Right lung (tissue), 10 donors: ENCODE measurements at places on chromosomes 1 and 21.

DNA sequence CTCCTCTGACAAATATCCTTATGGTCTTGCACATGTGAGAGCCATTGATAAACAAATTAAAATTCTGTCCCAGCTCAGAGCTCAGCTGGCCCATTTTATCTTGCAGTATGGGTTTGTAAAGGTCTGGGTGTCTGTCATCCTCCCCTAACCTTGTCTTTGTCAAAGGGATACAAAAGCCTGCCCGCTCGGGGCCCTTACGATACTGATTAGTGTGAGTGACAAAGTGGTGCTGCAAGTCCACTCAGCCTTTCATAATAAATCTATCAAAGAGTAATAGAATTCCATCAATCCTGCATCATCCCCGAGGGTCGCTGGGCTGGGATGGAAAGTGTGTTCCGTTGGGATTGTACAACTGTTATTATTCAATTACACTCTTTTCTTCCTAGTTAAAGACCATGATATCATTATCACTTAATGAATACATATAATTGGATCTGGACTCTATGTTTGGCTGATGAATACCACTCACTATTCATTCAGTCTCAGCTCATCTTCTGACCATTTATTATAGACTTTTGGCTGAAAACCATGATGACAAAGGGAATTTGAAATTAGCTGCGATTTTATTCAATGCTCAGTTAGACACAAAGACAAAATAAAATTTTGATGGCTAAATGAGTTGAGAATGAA lies 122.5 kb upstream of the FOXD3 start:
- peak; percentile 76 for DNase-seq

GRCh38 chr21:25313829-25314228 lies 293.5 kb downstream of the MRPL39 start:
- no peak for DNase-seq

GRCh38 chr1:82162486-82163420 lies 362.0 kb downstream of the ADGRL2 start:
- DNase-seq, result peak; percentile 6

DNA sequence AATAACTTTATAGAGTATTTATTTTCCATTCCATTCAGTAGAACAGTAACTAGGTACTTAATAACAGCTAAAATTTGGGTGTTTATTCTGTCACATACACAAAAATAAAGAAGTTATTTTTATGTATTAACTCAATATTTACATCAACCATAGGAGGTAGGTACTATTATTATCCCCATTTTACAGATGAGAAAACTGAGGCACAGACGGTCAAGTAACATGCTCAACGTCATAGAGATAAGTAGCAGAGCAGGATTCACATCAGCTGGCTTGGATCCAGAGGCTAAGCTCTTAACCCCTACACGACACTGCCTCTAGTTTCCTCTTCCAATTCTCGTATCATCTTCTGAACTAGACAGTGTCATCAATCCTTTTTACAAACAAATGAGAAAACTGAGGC lies 9.3 kb downstream of the ZBTB21 start:
- DNase-seq, result no peak

DNA sequence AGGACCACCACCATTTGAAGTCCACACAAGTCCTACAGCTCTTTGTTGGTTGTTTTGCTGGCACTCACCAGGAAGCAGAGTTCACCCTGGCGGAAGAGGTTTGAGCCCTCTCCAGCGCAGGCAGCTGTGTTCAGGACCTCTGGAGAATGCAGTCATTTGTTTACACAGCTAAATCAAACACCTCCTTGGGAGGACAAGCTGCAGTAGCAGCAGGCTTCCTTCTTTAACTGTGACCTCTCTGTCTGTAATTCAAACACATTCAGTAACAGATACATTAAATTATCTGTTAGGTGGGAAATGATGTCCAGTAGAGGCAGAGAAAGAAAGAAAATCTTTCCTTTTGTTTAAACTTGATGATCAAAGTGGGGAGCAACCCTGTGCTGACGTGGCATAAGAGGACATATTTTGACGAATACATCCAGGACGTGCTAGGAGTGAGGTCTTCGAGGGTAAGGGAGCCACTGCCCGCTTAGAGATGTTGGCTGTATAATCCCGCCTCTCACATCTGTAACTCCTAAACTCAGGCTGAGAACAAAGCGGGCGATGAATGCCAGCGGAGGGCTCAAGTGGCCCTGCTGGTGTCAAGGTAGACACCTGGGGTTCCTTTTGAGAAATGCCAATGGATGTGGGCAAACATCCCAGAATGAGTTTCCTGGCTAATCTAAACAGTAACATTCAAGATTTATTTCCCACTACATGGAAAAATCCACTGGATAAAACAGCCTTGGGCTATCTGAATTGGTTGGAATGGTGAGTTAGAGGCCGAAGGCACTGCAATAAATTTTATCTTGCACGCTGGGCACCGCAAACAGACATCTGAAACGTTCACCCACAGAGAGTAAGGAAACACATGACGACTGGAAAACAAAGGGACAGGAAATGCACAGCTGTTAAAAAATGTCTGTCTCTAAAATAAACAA lies 51.7 kb downstream of the ABCA4 start:
- peak; percentile 64 for DNase-seq

DNA sequence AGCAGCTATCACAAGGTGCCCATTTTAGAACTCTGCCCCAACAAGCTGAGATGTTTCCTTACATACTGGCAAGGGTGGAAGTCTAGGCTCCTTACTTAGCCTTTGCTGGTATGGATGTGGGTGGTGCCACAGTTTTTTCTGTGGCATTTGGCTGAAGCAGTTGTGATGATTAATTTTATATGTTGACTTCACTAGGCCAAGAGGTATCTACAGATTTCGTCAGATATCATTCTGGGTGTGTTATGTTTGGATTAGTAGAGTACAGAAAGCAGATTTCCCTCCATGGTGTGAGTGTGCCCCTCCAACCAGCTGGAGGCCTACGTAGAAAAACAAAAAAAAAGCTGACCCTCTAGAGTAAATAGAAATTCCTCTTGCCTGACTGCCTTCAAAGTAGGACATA lies 317.0 kb downstream of the BARHL2 start:
- no peak for DNase-seq

DNA sequence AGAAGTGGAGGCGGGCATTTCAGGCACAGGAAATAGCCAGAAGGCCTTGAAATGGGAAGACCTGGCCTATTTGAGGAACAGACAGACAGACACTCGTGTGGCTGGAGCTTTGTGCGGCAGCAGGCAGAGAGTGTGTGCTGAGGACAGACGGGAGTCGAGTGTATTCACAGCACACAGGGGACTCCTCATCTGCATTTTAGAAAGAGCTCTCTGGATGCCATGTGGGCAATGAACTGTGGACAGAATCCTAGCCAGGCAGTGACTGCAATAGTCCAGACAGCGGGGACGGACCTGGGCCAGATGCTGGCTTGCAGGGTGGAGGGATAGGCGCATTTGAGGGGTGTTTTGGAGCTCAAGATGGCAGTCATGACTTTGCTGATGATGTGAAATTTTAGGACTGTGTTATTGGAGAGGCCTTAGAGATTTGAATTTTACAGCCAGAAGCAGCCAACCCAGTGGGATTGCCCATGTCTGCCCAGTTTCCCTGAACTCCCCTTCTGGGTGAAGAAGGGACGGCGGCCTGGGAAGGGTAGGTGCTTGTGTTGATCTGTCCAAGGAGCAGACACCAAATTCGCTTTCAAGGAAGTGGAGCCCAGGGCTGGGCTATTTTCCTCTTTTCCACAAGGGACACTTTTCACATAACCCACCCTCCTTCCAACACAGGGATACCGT lies 43.7 kb downstream of the CHAF1B start:
- no peak for DNase-seq

GRCh38 chr1:99146129-99146848 lies 118.0 kb upstream of the PLPPR4 start:
- DNase-seq, result no peak

GRCh38 chr1:60223158-60223557 lies 149.6 kb upstream of the C1orf87 start:
- no peak for DNase-seq

- DNase-seq, result peak; percentile 17
Observed at GRCh38 chr1:181073638-181074037, 14.9 kb upstream of the IER5 start.

DNA sequence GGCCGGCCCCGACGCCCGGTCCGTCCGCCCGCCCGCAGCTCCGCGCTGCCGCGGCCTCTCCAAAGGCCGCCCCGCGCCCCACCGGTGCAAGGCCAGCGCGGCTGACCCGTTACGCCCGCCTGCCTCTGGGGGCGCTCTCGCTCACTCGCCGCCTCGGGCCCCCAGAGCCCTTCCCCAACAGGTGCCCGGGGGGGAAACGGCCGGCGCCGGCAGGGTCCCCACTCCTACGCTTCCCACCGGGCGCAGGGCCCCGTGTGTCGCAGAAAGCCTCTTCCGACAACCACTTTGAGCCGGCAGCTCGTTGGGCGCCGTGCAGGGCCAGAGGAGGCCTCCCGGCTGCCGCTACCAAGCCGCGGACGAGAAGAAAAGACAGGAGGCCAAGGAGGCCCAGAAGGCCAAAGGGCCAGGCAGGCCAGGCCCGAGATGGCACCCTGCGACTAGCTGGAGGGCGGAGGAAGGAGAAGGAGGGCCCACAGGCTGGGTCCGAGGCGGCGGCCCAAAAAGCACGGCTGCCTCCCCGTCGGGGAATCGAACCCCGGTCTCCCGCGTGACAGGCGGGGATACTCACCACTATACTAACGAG lies 64.9 kb upstream of the FCGR2A start:
- DNase-seq, result peak; percentile 62

DNA sequence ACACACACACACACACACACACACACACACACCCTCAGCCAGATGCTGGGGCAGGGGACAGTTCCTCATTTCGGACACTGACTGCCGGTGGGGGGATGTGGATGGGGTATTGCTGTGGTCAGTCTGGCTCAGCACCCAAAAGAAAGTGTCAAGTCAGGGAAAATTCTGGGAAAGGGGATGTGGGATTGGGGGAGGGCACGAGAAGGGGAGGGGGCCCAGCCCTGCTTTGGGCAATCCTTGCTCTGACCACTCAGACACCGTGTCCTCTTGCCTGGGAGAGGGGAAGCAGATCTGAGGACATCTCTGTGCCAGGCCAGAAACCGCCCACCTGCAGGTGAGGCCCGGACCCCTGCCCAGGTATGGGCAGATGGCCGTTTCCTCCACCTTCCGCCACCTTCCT lies at the start of gene C1QC:
Gene C1QC (plus strand): TSS at position 253 of the 400 bp plus-strand sequence. CDS start 391 bp downstream, outside the sequence.
- DNase-seq, result no peak
